ENCODE measurements at places on chromosomes 6 and 20.

GRCh38 chr6:35713006-35713767, 23.6 kb upstream of the ARMC12 start:
- no peak for DNase-seq

- no peak for DNase-seq
Measured at GRCh38 chr20:20754714-20755113, 42.3 kb upstream of the RALGAPA2 start.

GRCh38 chr6:3500262-3501014, 43.6 kb upstream of the SLC22A23 start:
- peak; percentile 82 for DNase-seq

DNA sequence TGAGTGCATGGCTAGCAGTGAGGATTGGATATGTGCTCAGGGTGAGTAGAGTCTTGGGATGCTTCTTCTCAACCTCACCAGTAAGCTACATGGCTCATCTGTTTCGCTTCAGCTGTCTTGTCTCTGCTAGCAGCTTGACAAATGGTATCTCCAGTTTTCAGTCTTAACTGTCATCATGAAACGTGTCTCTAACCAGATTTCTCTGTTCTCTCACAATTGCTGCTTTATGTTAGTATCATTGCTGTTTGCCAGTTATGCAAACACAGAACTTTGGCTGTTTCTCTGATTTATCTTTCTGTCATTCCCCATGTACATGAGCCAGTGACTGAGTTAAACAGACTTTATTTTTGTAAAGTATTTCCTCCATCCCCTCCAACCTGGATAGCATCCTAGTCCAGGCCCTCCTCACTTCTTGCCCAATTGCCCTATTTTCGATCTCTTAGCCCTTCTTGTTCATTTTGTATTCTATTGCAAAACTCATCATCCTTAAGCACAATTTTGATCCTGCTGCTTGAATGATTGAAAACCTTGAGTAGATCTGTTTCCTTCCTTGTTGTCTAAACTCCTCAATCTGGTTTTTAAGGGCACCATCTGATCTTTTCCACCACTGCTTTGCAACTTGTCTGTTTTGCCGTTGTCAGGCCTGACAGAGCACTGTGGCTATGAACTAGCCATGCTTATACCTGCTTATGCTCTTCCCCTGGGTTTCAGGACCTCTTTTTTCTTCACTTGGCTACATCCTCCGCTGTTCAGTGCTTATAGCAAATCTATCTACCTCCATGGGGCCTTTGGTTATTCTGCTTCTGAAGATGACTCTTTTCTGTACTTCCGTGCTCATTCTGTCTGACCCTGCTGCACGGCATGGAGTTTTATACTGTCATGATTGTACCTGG, 37.7 kb upstream of the ADIG start:
- no peak for DNase-seq

GRCh38 chr6:156928972-156929371, 151.8 kb downstream of the ARID1B start:
- no peak for DNase-seq

DNA sequence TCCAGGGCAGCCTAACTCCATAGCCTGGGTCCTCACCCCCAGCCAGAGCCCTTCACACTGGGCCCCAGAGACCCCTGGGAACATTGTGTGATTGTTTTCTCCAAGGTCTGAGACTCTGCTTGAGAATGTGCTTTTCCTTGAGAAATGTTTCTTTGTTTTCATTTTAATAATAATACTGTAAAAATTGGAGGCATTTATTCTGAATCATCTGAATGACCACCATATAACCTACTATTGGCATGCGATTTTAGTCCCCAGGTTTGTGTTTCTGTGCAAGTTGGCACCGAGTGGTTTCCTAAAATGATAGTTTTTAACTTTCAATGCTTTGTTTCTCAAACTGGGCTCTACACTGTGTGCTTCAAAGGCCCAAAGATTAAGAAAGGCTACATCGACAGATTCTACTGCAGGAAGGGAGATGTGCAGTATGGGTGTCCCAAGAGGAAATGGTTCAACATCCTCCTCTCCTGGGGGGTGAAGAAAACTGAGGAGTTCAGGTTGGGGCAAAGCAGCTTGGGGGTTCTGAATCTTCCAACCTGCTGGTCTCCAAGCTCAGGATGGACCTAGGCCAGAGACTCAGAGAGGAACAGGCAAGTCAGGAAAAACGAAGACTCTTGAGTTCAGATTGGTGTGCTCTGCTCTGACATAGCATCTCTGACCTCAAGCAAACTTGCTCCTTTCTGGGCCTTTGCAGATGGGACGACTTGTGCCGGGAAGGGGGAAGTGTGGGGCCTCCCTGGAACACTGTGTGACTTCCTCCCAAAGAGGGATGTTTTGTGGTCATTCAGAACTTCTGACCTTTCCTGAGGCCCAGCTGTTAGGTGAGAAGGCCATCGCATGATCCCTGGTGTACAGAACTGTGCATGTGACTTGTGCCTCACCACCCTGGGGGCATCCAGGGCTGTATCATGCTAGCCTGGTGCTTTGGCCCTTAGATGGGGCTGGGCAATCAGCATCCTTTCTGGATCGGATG, 31.0 kb downstream of the DAAM2 start:
- DNase-seq = no peak

DNA sequence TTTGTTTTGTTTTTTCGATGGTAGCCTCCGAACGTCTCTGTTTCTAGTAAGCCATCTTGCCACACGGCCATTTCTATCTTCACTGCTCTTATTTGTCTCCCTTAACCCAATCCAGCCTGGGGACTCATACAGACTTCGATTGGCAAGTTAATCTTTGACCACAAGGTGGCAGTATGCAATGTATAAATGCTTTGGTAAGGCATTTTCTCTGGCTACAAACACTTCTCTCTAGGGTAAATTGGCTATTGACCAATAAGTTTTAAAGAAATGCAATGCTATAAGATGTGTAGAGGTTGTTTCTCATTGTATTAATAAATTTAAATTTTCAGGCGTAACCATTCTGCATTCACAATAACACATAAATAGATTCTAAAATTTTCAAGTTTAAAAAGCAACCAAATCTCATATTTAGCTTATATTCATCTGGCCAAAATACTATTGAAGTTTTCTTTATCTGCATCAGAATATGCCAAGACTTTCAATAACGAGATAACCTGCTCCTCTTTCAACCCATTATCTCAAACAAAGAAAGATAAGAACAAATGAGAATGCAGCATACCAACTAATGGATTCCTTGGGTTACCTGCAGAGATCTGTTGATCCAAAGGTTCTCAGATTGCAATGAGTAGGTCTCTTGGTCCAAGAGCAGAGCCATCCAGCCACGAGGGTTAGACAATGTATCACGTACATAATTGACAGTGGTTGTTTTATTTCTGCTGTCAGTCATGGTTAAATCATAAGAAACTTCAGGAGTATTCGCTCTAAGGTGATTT, 231.9 kb downstream of the PKHD1 start:
- peak; percentile 36 for DNase-seq

DNA sequence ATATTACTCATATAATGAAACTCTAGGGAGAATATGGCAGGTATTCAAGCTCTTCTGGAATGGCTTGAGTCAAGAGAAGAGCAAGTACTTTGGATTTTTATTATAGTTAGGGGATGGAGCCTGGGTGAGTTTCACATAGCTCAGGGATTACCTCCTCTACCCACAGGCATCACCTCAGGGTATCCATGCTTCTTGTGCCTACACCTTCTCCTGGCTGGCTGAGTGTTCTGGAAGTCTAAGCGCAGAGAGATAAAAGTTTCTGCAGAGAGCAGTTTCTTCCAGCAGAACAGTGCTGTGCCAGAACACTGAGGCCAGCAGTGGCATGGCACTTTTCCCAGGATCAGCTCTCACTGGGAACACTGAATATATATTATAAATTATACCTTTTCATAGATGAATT, 199.7 kb upstream of the KCNQ5 start:
- DNase-seq = no peak

GRCh38 chr6:298233-299103, 6.2 kb downstream of the DUSP22 start:
- no peak for DNase-seq

- DNase-seq = no peak
Measured at GRCh38 chr6:38982470-38982869, 66.1 kb upstream of the GLP1R start.

- no peak for DNase-seq
Measured at GRCh38 chr6:134176264-134176975, 124.0 kb upstream of the SLC2A12 start.

DNA sequence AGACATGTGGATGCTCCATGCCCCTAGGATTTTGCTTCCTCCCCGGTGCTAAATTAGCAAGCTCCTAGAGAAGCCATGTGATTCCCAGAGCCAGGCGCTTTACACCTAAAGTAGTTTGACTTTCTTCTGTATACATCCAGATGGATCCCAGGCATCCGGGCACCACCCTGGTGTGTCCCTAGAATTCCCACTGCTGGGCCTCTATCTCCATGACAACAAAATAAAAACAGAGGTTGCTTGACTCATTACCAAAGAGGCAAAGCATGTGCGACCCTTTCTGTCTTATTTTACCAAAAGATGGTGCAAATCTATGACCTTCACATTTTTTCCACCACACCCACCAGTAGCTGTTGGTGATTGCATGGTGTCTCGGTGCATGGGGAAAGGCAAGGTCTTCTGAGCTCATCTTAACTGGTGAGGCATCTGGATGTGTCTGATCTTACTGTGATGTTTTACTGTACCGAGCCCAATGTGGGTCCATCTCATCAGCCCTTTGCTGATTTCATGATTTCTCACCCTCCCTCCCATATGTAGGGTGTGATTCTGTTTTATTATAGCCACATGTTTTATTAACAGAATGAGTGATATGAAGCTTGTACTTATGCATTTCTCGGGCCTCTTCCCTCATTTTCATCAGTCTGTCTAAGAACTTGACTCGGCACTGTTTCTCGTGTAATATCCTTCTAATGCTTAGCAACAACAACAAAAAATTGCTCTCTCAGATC, 27.4 kb upstream of the VAPB start:
- DNase-seq = no peak

- no peak for DNase-seq
Measured at GRCh38 chr6:70705772-70706171, 38.1 kb downstream of the SMAP1 start.

DNA sequence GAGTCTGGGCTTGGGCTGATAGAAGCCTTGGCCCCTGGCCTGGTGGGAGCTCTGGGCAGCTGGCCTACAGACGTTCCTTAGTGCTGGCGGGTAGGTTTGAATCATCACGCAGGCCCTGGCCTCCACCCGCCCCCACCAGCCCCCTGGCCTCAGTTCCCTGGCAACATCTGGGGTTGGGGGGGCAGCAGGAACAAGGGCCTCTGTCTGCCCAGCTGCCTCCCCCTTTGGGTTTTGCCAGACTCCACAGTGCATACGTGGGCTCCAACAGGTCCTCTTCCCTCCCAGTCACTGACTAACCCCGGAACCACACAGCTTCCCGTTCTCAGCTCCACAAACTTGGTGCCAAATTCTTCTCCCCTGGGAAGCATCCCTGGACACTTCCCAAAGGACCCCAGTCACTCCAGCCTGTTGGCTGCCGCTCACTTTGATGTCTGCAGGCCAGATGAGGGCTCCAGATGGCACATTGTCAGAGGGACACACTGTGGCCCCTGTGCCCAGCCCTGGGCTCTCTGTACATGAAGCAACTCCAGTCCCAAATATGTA, 957 bp upstream of the VEGFA start:
- DNase-seq = no peak

DNA sequence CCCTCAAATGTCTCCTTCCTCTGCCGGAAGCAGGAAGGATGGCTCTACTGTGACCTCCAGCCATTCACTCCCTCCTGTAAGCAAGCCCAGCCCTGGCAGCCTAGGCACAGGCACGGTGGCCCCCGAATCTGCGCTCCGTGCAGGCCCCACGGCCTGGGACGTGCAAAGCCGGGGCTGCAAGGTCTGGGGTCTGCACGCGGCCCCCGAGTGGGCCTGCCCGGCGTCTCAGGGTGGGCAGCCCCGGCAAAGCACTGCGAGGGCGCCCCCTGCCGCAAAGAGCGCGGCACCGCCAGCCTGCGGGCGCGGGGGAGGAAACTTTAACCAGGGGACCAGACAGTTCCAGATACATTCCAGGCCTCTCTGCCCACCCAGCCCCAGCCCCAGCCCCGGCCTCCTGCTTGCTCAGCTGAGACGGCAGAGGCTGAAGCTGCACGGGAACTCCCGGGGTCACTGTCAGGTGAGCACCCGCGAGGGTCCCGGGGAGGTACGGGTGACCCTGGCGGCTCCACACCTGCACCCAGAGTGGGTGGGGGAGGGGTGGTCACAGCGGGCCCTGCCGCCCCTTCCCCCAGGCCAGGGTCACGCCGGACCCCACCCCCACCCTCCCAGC, 98.8 kb downstream of the ASXL1 start:
- peak; percentile 55 for DNase-seq

DNA sequence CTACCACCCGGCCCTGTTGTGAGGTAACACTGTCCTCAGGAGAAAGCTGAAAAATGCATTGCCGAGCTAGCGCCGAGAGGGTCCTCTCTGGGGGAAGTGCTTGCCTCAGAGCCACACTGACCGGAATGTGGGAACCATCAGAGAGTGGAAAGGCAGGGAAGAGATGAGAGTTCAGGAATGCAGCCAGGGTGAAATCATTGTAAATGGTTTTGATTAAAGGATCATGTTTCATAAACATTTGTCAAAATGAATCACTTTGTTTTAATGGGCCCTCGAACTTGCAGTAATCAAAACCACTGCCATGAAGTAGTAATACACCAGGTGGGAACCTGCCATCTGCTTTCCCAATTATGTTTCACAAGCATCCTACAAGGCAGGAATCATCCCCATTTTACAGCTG, 16.9 kb upstream of the IL17F start:
- DNase-seq = no peak

GRCh38 chr6:166285233-166285632, 23.0 kb downstream of the PRR18 start:
- DNase-seq = no peak

DNA sequence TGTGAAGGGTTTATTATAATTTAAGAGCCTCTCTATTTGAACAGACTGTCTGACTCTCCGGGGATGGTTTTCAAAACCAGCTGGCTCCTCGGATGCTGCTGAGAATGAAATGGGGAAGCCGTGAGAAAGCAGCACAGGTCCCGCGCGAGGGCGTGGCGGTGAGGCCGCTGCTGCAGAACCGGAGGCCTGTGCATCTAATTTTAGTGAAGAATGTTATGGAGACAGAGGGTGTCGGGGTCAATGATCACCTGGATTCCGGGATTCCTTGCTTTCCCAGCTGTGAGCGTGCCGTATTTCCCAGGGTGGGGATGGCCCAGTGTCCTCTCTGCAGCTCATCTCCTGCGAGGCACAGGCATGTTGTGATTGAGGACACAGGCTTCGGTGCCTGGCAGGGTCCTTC, 348.0 kb downstream of the CDH4 start:
- DNase-seq = no peak

DNA sequence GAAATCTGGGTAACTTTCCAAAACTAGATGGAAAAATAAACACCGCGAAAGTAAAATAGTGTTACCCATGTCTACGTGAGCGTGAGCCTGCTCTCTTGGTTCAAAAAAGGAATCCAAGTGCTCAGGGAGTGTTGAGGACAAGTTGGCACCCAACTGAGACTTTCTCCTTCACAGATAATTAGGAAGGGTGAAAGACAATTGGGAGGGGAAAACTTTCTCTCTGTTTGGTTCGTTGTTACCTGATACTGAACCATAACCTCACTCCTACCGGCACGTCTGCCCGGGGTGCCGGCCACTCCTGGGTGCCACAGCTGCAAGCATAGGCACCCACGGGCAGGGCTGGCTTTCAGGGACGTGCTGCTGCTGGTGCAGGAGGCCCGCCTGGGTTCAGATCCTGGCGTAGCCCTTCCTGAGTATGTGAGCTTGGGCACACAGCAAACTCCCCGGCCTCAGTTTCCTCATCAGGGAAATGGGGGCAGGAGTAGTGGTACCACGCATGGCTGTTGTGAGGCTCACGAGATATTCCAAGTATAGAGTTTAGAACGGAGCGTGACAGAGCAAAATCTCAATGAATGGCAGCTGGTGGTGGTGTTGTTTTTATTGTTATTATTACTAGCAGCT, 38.2 kb upstream of the PMEPA1 start:
- DNase-seq = no peak

- DNase-seq = no peak
Measured at GRCh38 chr6:38161331-38161730, 341.8 kb downstream of the ZFAND3 start.

All from RWPE1 (cell line).